ENCODE measurements at places on chromosomes 16 and 17. TPM values are rescaled to one million over a fixed set of nuclear protein-coding genes. Genes with fewer than 3 reads are reported as not detected.

KRTAP4-4 gene
- polyA plus RNA-seq = not detected

AHSP gene
- polyA plus RNA-seq = not detected

OR3A3 gene
- not detected for polyA plus RNA-seq

HS3ST3A1 gene
- 1.2 TPM for polyA plus RNA-seq

CTRB1 gene
- polyA plus RNA-seq = not detected

TPSAB1 gene
- polyA plus RNA-seq = 1.6 TPM

SCGB1C2 gene
- polyA plus RNA-seq = not detected

EPN3 gene
- polyA plus RNA-seq = 28.7 TPM

ATP1B2 gene
- polyA plus RNA-seq = 12.8 TPM

NOMO2 gene
- 157 TPM for polyA plus RNA-seq

UTS2R gene
- not detected for polyA plus RNA-seq

MYH2 gene
- polyA plus RNA-seq = not detected

HEATR9 gene
- not detected for polyA plus RNA-seq

LLGL2 gene
- 181 TPM for polyA plus RNA-seq

TSC2 gene
- polyA plus RNA-seq = 40.0 TPM

ARHGDIG gene
- polyA plus RNA-seq = not detected

GALR2 gene
- not detected for polyA plus RNA-seq

C17orf100 gene
- 3.7 TPM for polyA plus RNA-seq

KRT39 gene
- polyA plus RNA-seq = not detected

C16orf54 gene
- 0.39 TPM for polyA plus RNA-seq

AMZ2 gene
- 90.9 TPM for polyA plus RNA-seq

ABCC11 gene
- 0.09 TPM for polyA plus RNA-seq

CPNE7 gene
- 1.5 TPM for polyA plus RNA-seq

NOXO1 gene
- polyA plus RNA-seq = 0.58 TPM

PDIA2 gene
- not detected for polyA plus RNA-seq

KRT33B gene
- polyA plus RNA-seq = not detected

FUS gene
- 180 TPM for polyA plus RNA-seq

ADORA2B gene
- not detected for polyA plus RNA-seq

GLIS2 gene
- polyA plus RNA-seq = 35.6 TPM

NPIPB9 gene
- polyA plus RNA-seq = 0.37 TPM

RNF157 gene
- polyA plus RNA-seq = 12.4 TPM

CIITA gene
- 8.3 TPM for polyA plus RNA-seq

MILR1 gene
- polyA plus RNA-seq = 2.2 TPM

IRX5 gene
- polyA plus RNA-seq = 3.7 TPM

SPATA32 gene
- polyA plus RNA-seq = not detected

TTYH2 gene
- 2.4 TPM for polyA plus RNA-seq

INCA1 gene
- polyA plus RNA-seq = 1.6 TPM

HASPIN gene
- not detected for polyA plus RNA-seq

TEKT5 gene
- not detected for polyA plus RNA-seq

SLFN14 gene
- polyA plus RNA-seq = not detected

TNFRSF17 gene
- polyA plus RNA-seq = not detected

AATK gene
- 0.65 TPM for polyA plus RNA-seq

GP2 gene
- polyA plus RNA-seq = 9.3 TPM

CDRT15L2 gene
- not detected for polyA plus RNA-seq

ITGA3 gene
- 117 TPM for polyA plus RNA-seq

PRR29 gene
- 1.2 TPM for polyA plus RNA-seq

TLCD3B gene
- polyA plus RNA-seq = not detected

CIBAR2 gene
- polyA plus RNA-seq = not detected

CACNG4 gene
- polyA plus RNA-seq = 0.26 TPM

BBS2 gene
- polyA plus RNA-seq = 46.5 TPM

NHLRC4 gene
- polyA plus RNA-seq = 17.4 TPM

TACO1 gene
- polyA plus RNA-seq = 80.1 TPM

CAMKK1 gene
- 2.6 TPM for polyA plus RNA-seq

CDK5R1 gene
- polyA plus RNA-seq = 0.67 TPM

FSCN2 gene
- 0.26 TPM for polyA plus RNA-seq

SCIMP gene
- 0.37 TPM for polyA plus RNA-seq

TOP2A gene
- polyA plus RNA-seq = 0.82 TPM

TMIGD1 gene
- 0.90 TPM for polyA plus RNA-seq
